ENCODE measurements at places on chromosomes 4 and X. TPM values are rescaled to one million over a fixed set of nuclear protein-coding genes. Genes with fewer than 3 reads are reported as not detected.

The BMPR1B gene
- total RNA-seq = 19.5 TPM

The SERTM2 gene
- not detected for total RNA-seq

The ZNF280C gene
- 4.0 TPM for total RNA-seq

The LANCL3 gene
- total RNA-seq = 0.99 TPM

The BEX5 gene
- 5.2 TPM for total RNA-seq

The TMEM255A gene
- 1.1 TPM for total RNA-seq

The PDZD4 gene
- total RNA-seq = 11.6 TPM

The SERPINA7 gene
- not detected for total RNA-seq

The FAT1 gene
- total RNA-seq = 117 TPM

The CFAP47 gene
- not detected for total RNA-seq

The MAGEE1 gene
- total RNA-seq = 3.7 TPM

The ZFP42 gene
- not detected for total RNA-seq

The CLNK gene
- total RNA-seq = not detected

The CSAG1 gene
- total RNA-seq = not detected

The CNKSR2 gene
- 10.4 TPM for total RNA-seq

The HHIP gene
- 0.54 TPM for total RNA-seq

The GAGE12H gene
- total RNA-seq = not detected

The UGT8 gene
- 2.3 TPM for total RNA-seq

The PCDH18 gene
- 31.0 TPM for total RNA-seq

The SORBS2 gene
- total RNA-seq = 268 TPM

The PCYT1B gene
- under 0.01 TPM for total RNA-seq

The NPY1R gene
- 35.4 TPM for total RNA-seq

The NEIL3 gene
- total RNA-seq = not detected

The P2RY4 gene
- 1.4 TPM for total RNA-seq

The PNPLA4 gene
- 11.6 TPM for total RNA-seq

The NSUN7 gene
- 21.8 TPM for total RNA-seq

The NLGN3 gene
- total RNA-seq = 1.1 TPM

The ENPEP gene
- 0.68 TPM for total RNA-seq

The MAGEA2B gene
- total RNA-seq = not detected

The TMSB15C gene
- 3.9 TPM for total RNA-seq

The C4orf54 gene
- total RNA-seq = 0.14 TPM

The RBM46 gene
- not detected for total RNA-seq

The PJA1 gene
- 16.2 TPM for total RNA-seq

The CABS1 gene
- not detected for total RNA-seq

The FAM149A gene
- 9.9 TPM for total RNA-seq

The SLITRK4 gene
- 4.9 TPM for total RNA-seq

The BCORL1 gene
- 22.3 TPM for total RNA-seq

The RAI2 gene
- 15.9 TPM for total RNA-seq

The EVC2 gene
- 24.2 TPM for total RNA-seq

The TBX22 gene
- total RNA-seq = not detected

The ETNPPL gene
- not detected for total RNA-seq

The AFM gene
- not detected for total RNA-seq

The MAGEB1 gene
- total RNA-seq = not detected

The AVPR2 gene
- not detected for total RNA-seq

The PNMA3 gene
- not detected for total RNA-seq

The SMAD1 gene
- 39.9 TPM for total RNA-seq

The FOXR2 gene
- total RNA-seq = not detected

The OTC gene
- 1.6 TPM for total RNA-seq

The GAGE12E gene
- total RNA-seq = not detected

The COL4A5 gene
- 39.8 TPM for total RNA-seq

The CXCR3 gene
- total RNA-seq = 0.99 TPM

All from thoracic aorta (tissue), 2 donors.